A549 treated with Mapracorat at 1 μM for 4 hours (cell line): ENCODE measurements at places on chromosomes 4 and X. TPM values are rescaled to one million over a fixed set of nuclear protein-coding genes. Genes with fewer than 3 reads are reported as not detected.

Gene CLTRN
- total RNA-seq, result 0.73 to 1.2 TPM (median 0.93 TPM) in 5 replicates

Gene ZNF275
- total RNA-seq, result 5.3 to 6.1 TPM (median 5.4 TPM) in 5 replicates

Gene MAPK10
- total RNA-seq, result 0.33 to 0.51 TPM (median 0.35 TPM) in 5 replicates

Gene HTN1
- not detected in 5 replicates for total RNA-seq

Gene REELD1
- not detected in 5 replicates for total RNA-seq
